ENCODE measurements at places on chromosomes 13 and 19.

DNA sequence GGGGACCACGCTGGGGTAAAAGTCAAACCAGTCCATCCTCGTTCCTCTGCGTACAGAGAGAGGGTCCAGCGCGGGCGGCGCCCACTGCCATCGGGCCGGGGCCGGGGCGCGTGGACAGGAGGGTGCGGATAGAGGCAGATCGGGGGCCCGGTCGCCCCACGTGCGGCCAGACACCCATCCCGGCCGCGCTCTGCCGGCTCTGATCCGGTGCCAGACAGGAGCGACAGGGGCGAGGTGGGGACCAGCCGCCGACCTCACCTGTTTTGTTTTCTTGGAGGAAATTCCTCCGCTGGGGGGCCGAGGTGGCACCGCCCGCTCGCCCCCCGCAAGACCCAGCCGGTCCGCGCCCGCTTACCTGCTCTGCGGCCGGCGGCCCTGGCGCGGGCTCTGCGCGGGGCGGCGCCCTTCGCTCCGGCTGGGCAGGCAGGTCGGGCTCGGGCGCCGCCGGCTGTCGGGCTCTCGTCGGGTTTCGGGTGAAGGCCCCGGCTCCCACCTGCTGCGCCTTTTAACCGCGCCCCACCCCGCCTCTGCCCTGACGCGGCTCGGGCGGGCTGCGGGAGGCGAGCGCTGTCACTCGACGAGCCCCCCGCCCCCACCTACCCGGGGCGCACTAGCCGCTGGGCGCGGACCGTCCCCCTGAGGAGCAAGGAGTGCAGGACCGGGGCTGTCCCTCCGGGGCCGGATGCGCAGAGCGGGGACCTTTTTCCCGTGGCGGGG is at the start of gene GJB6:
Gene GJB6, minus strand, starts transcription at position 481 of the 717 bp plus-strand sequence. CDS start 8,839 bp downstream, outside the sequence.
- no peak for DNase-seq

GRCh38 chr19:31103228-31103627 is 246.0 kb downstream of the TSHZ3 start:
- DNase-seq: no peak

DNA sequence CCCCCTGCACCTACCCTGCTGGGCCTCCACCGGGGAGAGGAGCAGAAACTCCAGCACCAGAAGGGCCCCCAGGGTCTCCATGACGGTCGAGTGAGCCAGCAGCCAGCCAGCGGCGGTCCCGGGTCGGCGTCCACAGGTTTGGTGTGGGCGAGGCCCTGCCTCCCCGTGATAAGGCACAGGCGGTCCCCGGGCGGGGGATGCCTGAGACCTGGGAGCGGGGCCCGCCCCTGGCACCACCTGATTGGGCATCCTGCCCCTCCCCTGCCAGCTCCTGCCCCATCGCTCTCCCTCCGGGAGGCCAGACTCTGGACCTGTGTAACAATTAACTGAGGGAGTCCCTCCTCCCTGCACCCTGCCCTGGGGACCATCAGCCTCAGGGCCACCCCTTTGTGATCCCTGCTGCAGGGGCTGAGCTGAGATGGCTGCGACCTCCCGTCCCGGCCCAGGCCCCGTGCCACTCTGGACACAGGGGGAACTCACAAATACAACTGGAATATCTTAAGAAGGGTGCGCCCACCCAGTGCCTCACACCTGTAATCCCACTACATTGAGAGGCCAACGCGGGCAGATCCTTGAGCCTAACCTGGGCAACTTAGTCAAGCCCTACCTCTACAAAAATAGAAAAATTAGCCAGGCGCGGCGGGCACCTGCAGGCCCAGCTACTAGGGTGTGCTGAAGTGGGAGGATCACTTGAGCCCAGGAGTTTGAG is at the start of gene SMIM24:
Gene SMIM24, minus strand, starts transcription at position 143 of the 709 bp plus-strand sequence. Its CDS starts 62 bp downstream, at position 81.
- no peak for DNase-seq

- DNase-seq: no peak
Measured at GRCh38 chr19:4580961-4581665, 21.6 kb upstream of the SEMA6B start.

DNA sequence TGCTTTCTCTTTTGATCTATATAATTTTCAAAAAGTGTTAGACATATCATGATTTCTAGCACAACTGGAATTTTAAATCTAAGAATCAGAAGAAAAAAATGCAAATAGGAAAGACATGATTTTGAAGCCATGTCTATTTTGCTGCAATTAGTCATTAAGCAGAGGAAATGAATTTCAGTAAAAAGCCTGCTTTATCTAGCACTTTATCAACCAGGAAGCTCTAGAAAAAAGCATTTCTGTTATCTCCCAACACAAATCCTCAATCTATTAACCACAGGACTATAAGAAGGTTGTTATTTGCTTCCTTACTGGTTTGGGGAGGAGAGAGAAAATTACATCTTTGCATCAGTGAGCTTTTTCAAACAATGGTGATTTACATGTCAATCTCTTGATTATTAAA is 716.7 kb downstream of the DIAPH3 start:
- no peak for DNase-seq

- DNase-seq: no peak
Measured at GRCh38 chr19:2142173-2142829, 9.1 kb downstream of the AP3D1 start.

DNA sequence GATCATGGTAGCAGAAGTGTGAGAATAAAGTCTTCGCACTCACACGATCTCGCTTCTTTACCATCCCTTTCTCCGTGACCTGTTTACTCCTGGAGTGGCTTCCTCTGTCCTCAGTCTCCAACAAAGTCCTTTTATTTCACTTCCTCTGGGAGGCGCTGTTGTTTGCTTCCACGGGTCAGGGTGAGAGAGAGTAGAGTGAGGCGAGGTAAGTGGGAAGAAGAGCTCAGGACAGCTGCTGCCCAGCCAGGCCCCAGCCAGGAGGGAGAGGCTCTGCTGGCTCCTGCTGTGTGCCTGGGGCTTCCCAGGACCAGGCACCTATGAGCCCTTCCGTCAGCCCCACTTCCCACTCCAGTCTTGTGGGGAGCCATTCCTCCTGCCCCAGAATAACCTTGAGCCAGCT is 242.1 kb downstream of the FGF9 start:
- peak; percentile 50 for DNase-seq

- DNase-seq: no peak
Measured at GRCh38 chr13:27922883-27923612, 3.2 kb downstream of the PDX1 start.

GRCh38 chr13:99103536-99103935 is 97.1 kb upstream of the UBAC2 start:
- DNase-seq: no peak

GRCh38 chr13:99806671-99807070 is 164.9 kb downstream of the ZIC5 start:
- no peak for DNase-seq

DNA sequence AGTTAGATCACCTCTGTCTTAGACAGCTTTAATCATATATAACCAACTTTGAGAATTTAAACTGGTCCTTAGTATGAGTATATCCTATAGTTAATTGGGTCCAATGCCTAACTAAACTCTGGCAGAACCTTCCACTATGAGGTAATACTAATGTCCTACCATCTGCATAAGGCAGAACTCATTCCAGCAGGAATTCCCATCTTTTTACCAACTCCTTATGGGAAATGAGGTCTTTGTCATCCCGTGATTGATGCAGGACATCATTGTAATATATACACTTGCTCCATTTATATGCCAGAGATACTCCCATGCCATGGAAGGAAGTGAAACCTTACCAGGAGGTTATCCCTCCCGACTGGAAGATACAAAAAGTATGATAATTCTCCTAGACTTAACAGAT is 2.8 kb downstream of the KCTD4 start:
- no peak for DNase-seq

GRCh38 chr19:39951686-39952085 is 17.3 kb upstream of the FCGBP start:
- no peak for DNase-seq

GRCh38 chr19:2035590-2035991 is 15.5 kb downstream of the MKNK2 start:
- DNase-seq: no peak

DNA sequence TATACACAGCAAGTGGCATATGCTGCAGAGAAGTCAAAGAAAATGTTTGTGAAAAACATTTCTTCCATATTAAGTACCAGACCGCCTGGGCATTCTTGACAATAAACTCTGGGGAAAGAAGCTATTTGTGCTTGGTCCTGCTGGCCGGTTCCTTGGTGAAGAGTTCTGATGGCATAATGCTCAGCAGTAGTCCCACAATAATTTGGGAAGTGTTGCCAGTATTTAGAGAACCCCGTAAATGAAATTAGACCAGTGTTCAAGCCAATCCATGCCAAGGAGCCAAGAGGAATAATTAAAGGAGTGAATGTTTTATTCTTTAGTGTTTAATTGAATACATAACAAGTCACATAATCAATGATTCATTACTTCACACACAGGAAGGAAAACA is 6.3 kb downstream of the KCTD12 start:
- no peak for DNase-seq

DNA sequence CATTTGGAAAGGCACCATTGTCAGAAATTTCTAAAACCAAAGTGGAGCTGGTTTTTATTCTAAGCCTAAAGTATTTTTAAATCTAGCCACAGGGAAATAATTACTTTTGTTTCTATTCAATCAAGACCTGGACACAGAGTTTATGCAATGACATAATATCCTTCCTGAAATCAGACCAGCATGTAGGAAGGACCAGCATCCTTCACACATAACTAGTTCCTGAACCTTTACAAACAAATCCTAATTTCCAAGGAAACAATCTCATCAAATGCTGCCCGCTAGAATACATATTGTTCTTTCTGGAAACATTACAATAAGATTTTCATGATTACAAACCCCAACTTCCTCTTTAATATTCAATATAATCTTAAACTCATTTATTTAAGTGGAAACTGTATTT is 1.5 kb downstream of the STARD13 start:
- DNase-seq: no peak

DNA sequence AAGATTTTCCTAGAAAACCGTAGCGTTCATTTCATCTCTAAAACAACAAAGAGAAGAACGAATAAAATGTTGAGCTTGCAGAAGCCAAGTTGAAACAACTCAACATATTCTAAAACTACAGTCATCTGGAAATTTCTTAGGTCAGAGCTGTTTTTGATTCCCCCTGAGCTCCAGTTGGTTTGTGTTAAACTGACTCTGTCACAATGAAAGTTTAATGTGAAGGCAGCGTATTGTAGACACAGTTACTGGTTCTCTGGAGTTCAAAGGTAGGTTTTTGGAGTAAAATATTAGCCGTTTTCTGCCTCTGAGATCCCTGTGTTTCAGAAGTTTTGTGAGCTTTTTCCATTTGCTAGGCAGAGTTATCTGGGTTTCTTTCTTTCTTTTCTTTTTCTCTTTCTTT is 2.2 kb downstream of the ARHGEF7 start:
- DNase-seq: no peak

- no peak for DNase-seq
Measured at GRCh38 chr13:35874704-35875103, 256.5 kb downstream of the DCLK1 start.

DNA sequence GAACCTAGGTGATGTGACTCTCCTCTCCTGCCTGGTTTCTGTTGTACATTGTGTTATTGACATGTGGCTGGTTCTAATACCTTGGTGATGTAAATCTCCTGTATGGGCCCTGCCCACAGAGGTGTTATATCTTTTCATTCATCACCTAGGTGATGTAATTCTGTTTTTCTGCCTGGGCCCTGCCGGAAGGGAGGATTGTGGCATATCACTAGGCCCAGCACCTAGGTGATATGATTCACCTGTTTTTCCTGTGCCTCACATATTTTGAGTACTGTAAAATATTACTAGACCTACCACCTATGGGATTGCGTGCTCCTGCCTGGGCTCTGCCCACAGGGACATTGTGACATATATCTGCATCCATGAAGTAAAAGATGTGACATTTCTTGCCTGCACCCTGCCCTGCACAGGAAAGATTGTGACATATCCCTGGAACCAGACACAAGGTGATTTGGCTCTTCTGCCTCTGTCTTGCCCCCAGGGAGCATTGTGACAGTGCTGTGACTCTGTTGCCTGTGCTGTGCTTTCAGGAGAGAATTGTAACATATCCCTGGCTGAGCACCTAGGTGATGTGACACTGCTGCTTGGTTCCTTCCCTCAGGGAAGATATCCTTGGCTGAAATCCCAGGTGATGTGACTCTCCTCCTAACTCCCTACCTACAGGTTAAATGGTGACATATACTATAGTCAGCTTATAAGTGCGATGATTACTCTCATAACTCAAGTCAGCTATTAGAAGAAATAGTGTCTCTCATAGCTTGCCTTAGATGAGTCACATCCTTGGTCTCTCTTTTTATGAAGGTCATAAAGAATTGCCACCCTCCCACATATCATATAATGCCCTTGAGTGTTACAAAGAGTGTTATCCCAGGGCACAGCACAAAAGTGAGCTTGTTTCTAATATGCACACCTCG is 13.3 kb upstream of the ZNF681 start:
- DNase-seq: no peak

- no peak for DNase-seq
Measured at GRCh38 chr13:27264181-27264580, 6.4 kb upstream of the RASL11A start.

DNA sequence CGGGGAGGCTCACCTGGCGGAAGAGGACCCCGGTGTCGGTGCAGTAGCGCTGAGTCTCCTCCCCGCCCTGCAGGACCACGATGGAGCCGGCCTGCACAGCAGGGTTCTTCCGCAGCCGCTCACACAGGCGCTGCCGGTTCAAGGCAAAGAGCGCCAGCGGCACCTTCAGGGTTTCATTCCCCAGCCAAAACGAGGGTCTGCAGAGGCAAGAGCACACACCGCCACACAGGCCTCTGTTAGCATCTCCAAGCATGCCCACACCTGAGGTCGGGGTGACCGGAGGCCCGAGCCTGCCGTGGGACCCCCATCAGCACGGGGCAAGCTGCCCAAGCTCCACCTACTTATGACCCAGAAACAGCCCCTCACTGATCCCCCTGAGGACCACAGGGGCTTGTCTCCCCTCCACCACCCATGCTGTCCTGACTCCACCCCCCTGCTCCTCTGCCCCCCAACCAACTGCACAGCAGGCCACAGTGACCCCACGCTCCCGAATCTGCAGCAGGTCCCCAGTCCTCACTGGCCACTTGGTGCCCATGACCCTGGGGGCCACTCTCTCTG is 8.9 kb downstream of the PEPD start:
- no peak for DNase-seq

DNA sequence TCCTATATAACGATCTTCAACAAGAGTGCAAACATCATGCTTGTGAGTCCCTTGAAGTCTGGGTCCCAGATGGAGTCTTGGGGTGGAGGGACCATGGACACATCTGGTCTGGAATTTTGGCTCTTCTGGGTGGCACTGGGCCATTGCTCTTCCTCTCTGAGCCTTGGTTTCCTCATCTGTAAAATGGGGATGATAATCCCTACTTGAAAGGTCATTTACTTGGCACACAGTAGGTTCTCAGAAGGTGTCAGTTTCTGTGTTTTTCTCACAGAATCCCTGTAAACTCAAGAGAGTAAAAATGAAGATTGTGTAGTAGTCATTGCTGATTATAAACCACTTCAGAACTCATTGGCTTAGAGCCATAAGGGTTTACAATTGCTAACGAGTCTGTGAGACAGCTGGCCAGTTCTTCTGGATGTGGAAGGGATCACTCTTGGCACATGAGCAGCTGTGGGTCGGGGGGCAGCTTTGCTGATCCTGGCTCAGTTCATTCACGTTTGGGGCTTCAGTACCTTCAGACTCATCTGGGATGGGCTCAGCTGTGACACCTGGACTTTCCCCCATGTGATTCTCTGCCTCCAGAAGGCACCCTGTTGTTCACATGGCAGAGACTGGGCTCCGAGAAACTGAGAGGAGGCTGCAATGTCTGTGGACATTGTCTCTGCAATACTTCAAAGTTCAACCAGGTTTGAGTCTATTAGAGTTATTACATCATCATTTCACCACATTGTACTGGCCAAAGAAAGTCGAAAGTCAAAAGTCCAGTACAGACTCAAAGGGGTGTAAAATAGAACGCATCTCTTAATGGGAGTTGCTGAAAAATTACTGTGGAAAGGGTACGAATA is 7.8 kb downstream of the CYP4F12 start:
- DNase-seq: no peak

GRCh38 chr13:71368336-71368735 is 498.7 kb downstream of the DACH1 start:
- no peak for DNase-seq

All from stimulated activated effector memory CD8-positive, alpha-beta T cell treated with anti-CD3 and anti-CD28 coated beads, Interleukin-12 subunit alpha, Interleukin-12 subunit beta, amount 100 ng/mL, for 72 hours (primary cell).